ENCODE measurements at places on chromosomes 7 and 10.

DNA sequence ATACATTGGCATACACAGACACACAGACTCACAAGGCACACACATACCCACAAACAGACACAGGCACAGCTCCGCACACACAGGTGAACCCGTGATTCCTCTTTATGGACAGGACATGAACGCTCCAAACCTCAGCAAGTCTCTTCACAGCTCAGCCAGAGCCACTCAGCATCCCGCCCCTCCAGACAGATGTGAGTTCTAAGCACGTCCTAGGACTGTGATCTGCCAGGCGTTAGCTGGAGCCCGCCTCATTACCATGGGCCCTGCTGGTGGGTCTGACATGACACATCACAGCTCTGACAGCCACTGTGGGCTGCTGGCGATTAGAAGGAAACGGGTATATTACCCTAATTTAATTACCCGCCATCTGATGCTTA, 176.7 kb upstream of the PPP2R2D start:
- DNase-seq: no peak

- no peak for DNase-seq
These were observed 134.3 kb upstream of the TNRC18 start for GRCh38 chr7:5557920-5558401.

- DNase-seq: no peak
These were observed 12.2 kb upstream of the CHST15 start for GRCh38 chr10:124105594-124105993.

- peak; percentile 90 for DNase-seq
These were observed 122.7 kb downstream of the MAD1L1 start for GRCh38 chr7:2109936-2110609.

DNA sequence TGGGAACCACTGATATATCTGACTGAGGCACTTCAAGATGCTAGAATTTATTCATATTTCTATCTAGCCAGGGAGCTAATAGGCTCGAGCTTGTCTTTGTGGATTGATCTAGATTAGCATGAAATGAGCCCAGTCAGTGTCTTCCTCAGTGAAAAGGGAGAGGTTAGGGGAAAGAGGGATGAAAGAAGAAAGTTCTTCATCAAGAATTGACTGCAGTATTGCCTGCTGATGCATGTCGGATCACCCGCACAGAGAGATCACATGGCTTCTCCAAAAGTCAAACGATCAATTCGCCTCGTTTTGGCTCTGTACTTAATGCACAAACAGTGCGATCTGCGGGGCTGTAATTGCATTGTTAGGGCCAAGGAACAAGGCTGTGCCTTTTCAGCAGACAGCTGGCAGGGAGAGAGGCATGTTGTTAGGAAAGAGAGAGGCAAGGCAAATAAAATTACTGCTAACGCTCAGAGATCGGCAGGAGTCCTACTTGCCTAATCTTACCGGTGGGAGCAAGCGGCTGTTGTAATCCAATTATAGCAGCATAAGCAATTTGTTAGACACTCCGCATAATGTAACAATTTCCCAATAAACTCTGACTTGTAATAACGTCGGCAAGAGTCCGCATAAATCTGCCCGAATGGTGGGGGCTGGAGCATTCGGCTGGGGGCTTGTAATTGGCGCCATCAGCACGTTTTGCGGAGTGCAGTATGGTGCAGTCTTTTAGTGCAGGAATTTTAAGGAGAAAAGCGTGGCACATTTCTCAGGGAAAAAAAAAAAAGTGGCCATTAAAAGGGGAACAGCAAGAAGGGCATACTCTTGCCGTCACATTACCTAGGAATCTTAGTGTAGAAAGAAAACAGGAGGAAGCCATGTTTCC, 102.1 kb downstream of the POLL start:
- no peak for DNase-seq

GRCh38 chr7:105591522-105591921, 10.2 kb upstream of the EFCAB10 start:
- no peak for DNase-seq
